ENCODE measurements at places on chromosomes 6 and 20. TPM values are rescaled to one million over a fixed set of nuclear protein-coding genes. Genes with fewer than 3 reads are reported as not detected.
A peak's percentile ranks its signal among the peaks of the same experiment; 100 is the strongest.

DNA sequence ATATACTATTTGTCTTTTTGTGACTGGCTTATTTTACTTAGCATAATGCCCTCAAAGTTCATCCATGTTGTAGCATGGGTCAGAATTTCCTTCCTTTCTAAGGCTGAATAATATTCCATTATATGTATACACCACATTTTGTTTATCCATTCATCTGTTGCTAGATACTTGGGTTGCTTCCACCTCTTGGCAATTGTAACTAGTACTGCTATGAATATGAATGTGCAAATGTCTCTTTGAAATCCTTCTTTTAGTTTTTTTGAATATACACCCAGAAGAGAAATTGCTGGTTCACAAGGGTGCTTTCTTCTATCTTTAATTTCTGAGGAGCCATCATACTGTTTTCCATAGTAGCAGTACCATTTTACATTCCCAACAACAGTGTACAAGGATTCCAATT, 21.3 kb upstream of the MAP7 start:
- DNase-seq = no peak

GRCh38 chr6:7920425-7920824, 9.8 kb upstream of the TXNDC5 start:
- DNase-seq = no peak

GRCh38 chr6:52543729-52544601, 32.9 kb downstream of the TRAM2 start:
- peak; percentile 48 for DNase-seq

The TINAG gene
- 0.45 TPM for total RNA-seq

DNA sequence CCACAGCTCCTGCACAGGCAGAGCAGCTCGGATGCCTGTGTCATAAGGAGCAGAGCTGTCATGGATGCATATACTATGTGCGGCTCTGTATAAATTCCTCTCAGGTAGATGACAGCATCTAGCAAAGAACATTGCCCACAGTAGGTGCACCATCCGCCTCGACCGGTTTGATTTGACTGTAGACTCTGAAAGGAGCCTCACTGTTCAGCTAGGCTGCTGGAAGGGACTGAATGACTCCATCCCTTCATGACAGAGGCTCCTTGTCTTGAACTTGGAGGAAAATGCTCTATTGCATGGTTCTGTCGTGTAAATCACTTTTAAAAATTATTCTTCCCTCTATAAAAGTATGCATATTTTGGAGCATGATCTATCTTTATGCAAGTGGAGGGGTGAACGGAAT, 128.8 kb upstream of the QKI start:
- no peak for DNase-seq

The MTFR2 gene
- not detected for total RNA-seq

Measured in heart left ventricle (tissue), 16 donors.